ENCODE measurements at places on chromosomes 12 and 14.

DNA sequence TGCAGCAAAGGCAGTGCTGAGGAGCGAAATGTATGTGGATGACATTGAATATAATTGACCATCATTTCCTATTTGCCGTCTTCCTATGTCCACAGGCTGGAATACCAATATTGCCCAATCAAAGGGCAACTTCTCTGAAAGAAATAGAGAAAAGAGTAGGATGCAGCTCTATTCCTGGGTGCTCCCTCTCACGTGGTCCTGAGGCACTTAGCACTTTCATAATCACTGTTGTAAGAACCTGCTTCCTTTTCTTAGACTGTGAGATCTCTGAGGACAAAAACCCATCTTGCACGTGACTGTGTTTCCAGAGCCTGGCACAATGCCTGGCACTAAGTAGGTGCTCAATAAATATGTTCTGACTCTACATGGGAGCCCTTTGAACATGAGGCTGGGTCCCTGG, 122.7 kb upstream of the CPM start:
- DNase-seq = no peak

DNA sequence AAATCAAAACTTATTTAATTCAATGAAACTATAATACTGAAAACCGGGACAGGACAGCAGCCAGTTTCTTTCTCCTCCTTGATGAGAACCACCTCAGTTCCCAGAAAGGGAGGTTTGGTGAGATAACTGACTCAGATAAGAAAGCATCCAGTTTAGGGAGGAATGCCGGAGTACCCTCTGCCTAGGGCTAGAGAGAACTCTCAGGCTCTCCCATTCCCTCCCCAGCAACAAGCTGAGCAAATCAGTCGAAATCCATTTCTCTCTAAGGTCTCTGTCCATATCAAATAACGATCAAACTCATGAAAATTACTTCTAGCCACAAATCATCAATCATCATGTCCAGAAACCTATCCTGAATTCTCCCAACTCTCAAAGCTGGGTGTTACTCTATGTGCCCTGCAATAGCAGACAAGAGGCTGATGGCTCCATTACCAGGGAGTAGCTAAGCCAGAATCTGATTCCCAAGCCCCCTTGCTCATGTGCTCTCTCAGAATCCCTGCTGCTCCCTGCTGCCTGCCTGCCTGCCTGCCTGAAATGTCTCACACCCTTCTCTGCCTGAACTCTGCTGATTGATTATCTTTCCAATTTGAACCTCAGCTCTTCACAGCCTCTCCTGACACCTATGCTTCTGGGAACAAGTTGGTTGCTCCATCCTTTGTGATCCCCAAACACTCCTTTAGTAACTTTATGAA, 49.4 kb downstream of the SLC25A47 start:
- no peak for DNase-seq

DNA sequence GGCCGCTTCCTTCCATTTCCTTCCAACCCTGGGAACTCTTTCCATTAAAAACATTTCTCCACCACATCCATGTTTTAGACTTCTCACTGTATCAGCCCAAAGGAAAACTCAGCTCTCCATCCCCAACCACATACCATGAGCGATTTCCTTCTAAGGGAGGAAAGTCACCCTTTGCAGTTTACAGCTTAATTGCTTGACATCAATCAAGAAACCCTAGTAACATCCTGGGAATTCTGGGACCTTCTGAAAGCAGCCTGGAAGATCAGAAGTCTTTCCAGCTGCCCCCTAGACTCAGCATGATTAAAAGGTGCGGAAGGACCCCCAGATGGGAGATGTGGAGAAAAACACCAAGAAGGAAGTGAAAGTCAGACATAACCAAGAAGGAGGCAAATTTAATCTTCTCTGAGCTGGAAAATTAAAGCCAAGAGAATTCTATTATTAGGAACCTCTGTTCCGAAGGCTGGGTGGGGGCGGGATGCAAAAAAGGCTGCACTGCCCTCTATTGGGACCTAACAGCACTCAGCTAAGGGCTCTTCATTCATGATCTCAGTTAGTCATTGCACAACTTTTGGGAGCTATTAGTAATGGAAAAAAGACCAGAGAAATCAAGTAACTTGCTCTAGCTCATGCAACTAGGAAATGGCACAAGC, 73.3 kb upstream of the PLXNC1 start:
- DNase-seq = peak; percentile 79

DNA sequence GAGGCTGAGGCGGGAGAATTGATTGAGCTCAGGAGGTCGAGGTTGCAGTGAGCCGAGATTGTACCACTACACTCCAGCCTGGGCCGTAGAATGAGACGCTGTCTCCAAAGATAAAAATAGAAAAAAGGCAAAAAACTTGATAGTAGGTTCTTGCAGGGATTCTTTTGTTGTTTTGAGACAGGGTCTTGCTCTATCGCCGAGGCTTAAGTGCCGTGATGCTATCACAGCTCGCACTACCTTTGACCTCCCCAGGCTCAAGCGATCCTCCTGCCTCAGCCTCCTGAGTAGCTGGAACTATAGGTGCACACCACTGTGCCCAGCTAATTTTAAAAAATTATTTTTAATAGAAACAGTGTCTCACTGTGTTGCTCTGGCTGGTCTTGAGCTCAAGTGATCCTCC, 4.7 kb downstream of the GOLGA5 start:
- DNase-seq = no peak

- DNase-seq = no peak
Measured at GRCh38 chr14:46964378-46964777, 312.8 kb upstream of the RPL10L start.

- no peak for DNase-seq
Measured at GRCh38 chr12:46342562-46343033, 30.0 kb downstream of the SLC38A2 start.

GRCh38 chr14:75720842-75721498, 59.9 kb downstream of the TTLL5 start:
- no peak for DNase-seq

DNA sequence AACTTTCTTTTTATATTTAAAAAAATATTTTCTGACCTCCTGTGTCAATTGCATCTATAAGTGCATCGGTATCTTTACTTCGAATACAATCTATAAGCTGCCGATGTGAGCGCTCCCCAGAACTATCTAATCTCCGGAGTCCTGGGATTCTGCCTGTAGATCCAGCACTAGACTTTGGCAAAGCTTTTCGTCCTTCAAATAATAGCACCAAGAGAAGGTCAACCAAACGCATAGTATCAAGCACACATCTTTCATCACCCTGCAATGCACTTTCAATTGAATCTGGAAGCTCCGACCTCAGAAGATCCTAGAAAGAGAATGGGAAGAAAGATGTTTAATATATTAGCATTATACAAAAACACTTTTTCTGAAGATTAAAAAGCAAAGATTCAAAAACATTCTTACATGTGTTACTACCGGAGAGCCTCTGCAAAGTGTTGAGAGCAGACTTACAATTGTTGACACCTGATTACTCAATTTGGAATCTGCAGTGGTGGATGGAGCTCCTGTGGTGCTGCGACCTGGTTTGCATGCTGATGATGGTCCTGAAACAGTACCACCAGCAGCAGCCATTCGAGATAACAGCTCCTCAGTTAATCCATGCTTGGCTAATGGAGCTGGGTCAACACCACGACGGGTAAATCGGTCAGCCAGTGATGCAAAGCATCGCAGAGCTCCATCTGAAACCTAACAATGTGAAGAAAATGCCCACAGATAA, 34.3 kb downstream of the HECTD1 start:
- no peak for DNase-seq

- peak; percentile 8 for DNase-seq
Measured at GRCh38 chr12:8950702-8951478, 1.4 kb upstream of the M6PR start.

- DNase-seq = no peak
Measured at GRCh38 chr14:76112889-76113624, 38.7 kb upstream of the GPATCH2L start.

GRCh38 chr12:54225666-54226065, 36.9 kb upstream of the SMUG1 start:
- no peak for DNase-seq

DNA sequence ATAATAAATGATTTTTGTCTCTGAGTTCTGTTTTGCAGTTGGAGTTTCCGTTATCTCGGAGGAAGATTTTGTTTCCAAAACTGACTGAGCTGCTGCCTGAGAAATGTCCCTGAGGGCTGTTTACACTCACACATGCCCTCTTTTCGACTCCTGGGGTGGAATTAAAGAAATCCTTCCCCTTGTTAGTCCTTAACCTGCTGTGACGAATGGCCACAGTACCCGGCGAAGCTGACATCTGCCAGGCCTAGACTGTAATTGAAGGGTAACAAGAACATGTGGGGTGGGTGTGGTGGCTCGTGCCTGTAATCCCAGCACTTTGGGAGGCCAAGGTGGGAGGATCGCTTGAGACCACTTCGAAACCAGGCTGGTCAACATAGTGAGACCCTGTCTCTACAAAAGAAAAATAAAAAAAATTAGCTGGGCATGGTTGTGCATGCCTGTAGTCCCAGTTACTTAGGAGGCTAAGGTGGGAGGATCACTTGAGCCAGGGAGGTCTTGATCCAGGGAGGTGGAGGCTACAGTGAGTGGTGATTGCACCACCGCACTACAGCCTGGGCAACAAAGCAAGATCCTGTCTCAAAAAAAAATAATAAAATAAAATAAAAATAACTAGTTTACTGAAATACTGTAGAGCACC, 8.4 kb downstream of the OASL start:
- no peak for DNase-seq

- DNase-seq = peak; percentile 52
Measured at GRCh38 chr14:28603606-28604005, 163.0 kb upstream of the FOXG1 start.

GRCh38 chr14:100222224-100223093, 16.5 kb upstream of the YY1 start:
- DNase-seq = no peak

DNA sequence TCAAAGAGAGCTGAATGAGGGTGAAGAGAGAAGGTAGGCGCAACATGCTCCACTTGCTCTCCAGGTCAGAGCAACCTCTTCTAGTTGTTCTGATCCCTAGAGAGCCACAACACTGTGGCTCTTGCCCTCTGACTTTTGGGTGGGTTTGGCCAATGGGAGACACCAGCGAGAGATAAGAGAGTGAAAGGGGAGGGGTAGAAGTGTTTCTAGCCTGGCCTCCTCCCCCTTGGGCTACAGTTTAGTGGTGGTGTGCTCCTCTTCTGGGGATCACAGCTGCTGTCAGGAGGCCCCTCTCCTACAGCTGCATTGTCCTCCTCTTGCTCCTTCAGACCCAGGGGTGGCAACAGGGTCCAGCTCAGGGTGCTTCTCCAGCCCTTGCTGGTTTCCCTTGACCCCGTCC, 454.8 kb downstream of the FUT8 start:
- no peak for DNase-seq

- no peak for DNase-seq
Measured at GRCh38 chr12:113796852-113797534, 169.1 kb downstream of the RBM19 start.

DNA sequence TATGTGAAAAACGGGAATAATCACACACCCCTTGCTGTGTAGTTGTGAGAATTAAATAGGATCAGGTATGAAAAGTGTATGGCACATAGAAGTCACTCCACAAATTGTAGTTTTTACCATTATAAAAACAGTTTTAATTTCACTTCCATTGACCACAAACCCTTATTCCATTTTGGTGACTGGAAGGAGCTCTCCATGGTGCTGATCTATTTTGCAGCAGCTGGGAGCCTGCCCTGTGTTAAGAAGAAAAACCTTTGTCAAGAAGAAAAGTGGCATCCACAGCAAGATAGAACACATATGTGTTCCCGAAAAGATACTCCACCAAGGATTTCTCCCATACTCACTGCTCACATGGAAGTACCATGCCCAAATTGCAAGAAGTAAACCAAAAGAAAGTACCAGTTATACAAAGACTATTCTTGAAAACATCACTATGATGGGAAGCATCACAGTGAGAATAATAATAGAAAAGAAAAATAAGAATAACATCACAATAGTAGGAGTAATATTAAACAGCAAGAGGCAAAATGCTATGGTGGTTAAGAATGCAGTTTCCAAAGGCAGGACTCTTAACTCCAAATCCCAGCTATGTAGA, 58.7 kb downstream of the TUNAR start:
- DNase-seq = peak; percentile 12

- DNase-seq = peak; percentile 56
Measured at GRCh38 chr12:15633201-15633600, 156.0 kb downstream of the EPS8 start.

GRCh38 chr14:75604979-75605851, 26.8 kb downstream of the FLVCR2 start:
- no peak for DNase-seq

DNA sequence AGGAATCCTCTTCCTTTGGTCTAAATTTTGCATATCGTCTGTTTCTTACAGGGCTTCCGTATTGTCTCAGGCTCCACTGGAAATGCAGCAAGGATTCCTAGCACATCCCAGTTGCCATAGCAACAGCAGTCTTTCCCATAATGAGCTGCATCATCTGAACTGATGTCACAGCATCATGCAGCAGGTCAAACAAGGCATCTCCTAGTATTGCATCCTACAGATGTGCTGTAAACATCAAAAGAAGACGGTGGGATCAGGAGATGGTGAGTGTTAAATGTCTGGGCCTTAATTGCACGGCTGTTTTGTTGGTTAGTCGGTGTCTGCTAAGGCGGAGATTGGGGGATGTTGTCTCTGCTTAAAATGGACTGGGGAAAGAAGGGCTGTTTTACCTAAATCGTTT, at the start of gene AKAP6:
AKAP6 (plus strand) TSS at position 153 of the 400 bp plus-strand sequence. CDS start 104,196 bp downstream, outside the sequence.
- DNase-seq = no peak

GRCh38 chr12:132346471-132347175, 17.2 kb upstream of the GALNT9 start:
- no peak for DNase-seq

DNA sequence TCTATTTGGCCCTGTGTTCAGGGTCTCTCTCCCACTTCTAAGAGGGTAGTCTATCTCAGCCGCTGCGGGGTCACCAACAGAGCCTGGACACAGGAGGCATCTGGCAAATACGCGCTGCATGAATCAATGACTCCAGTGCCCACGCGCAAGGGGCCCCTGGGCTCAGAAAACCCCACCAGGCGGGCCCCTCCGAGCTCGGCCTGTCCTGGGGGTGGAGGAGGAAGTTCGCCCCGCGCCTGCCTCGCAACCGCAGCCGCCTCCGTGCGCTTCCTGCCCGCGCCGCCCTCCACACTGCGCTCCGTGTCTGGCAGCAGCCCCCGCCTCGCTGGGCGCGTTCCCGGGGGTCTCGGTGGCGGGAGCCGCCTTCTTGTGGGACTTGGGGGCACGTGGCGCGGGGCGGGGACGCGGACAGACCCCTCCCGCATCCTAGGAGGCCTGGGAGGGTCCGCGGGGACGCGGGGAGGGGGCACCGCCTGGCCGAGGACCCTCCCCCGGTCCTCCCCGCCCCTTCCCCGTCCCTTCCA, 811 bp upstream of the FBRSL1 start:
- no peak for DNase-seq

GRCh38 chr14:32883188-32883587, 55.5 kb upstream of the NPAS3 start:
- DNase-seq = no peak

All from LHCN-M2 (cell line).